ENCODE measurements at places on chromosomes 13 and 19.

GRCh38 chr13:54999399-54999907, 1970.8 kb downstream of the OLFM4 start:
- no peak for DNase-seq

DNA sequence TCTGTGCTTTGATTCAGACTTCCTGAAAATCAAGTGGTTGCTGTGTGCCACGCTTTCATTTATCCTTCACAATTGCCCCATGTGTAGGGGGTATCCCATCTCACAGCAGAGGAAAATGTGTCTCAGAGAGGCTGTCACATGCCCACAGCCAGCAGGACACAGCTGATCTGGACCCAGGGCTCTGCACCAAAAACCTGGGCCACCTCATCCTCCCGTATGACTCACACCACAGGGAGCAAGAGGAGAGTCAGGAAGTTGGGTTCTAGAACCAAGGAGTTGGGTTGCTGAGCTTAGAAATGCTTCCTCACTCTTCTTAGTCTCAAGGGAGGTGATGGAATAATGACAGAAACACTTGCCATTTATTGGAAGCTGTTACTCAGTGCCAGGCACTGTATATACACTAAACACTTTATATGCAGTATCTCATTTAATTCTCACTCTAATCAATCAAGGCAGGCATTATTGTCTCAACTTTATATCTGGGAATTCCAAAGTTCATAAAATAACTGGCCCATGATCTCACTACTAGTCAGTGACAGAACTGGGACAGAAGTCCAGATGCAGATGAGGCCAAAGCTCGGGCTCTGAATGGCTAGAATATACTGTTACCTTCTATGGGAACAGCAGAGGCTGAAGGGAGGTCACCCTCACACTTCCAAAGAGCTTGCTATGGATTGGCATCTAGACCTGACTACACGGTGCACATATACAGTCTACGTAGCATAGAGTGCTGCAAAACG, 47.7 kb upstream of the ATP12A start:
- peak; percentile 27 for DNase-seq

DNA sequence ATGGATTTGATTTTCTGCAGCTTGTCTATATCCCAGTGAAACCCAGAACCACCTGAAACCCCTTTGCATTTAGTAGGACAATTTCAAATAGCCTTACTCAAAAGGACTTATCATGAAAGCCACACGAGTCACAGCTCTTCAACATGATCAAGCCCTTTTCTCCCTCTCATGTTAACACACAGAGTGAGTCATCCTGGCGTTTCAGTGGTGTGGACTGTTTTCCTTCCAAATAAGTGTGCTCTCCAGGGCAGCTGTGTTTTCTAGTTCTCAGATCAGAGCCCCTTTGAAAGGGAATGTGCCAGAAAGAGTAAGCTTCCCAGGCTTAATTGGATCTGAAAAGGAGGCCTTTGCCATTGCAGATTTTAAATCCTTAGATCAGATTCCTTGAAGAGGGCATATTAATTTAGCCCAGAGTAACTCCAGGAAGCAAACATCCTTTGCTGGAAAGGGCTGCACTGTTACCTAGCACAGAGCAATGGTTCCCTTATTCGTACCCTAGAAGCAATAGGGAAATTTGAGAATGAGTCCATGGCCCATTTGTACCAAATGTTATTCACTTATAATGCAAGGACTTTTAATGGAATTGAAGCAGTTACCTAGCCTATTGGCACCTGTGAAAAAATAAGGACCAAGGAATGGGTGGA, 51.3 kb downstream of the ERICH6B start:
- no peak for DNase-seq

- no peak for DNase-seq
Observed at GRCh38 chr13:65555962-65556361, 1674.2 kb downstream of the PCDH9 start.

DNA sequence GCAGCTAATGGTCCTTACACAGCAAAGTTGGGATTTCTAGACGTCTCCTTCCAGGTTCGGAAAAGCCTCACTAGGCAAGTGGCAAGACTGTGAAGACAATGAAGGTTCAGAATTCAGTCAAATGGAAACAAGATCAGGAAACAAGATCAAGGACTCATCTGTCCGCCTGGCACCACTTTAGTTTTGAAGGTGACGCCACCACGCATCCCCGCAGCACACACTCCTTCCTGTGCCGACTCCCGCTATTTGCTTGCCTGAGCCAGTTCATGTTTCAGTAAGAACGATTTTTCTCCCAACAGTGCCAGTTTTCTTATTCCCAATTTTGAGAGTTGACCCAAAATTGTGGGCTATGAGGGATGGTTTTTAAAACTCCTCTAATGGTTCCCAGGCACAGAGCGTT, 41.4 kb downstream of the MPHOSPH8 start:
- DNase-seq = no peak

Data from cardiac septum (tissue), 1 donor.